ENCODE measurements at places on chromosomes 4 and X.

- peak; percentile 60 for DNase-seq
Observed at GRCh38 chrX:68433155-68433980, at the start of gene OPHN1. Gene OPHN1 (minus strand): TSS chrX:68433495. CDS start chrX:68433020, 475 bp downstream.

DNA sequence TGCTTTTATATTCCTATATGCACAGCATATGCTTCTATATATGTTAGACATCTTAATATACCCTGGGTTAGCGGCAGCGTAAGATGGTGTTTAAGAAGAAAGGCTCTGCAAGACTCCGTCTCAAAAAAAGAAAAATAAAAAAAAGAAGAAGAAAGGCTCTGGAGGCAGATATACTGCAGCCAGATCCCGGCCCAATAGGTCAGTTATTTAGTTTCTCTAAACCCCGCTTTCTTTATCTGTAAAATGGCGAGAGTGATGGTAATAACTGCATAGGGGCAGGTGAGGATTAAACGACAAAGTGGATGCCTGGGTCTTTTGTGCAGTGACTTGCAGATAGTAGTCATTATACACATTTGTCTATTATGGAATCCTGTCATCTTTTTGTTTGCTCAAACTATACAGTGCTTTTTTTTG lies 115.2 kb downstream of the NAA11 start:
- DNase-seq = no peak

GRCh38 chr4:73985528-73985852 lies 2.5 kb downstream of the PPBP start:
- no peak for DNase-seq

DNA sequence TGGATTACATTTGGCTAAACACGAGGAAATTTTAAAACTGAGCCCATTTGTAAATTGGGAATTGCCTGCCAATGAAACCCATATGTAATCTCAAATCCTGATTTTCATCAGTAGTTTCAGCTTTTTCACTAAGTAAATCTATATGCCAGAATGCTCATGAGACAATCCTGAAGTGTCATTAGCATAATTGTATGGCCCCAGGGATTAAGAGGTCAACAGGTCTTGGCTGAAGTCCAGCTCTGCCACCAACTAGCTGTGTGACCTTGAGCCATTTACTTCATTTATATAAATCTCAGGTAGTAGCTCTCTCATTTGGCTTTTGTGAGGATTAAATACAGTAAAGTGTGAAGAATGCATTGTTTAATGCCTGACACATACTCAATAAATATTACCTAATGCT lies 320.5 kb upstream of the EMCN start:
- DNase-seq = no peak

DNA sequence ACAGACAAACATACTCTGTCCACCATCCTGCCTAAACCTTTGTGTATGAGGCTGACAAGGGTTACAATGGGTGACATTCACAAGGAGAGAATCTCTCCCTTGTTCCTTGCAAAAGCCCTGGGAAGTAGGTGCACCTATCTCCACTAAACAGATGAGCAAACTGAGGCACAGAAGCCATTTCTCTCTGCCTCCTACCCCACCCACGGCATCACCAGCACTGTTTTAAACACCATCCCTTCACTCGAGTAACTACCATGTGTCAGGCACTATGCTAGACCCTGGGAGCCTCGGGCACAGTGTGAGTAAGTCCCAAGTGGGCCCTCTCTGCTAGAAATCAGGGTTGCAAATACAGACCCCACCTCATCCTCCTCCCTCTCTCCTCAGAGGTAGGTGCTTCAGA lies 899 bp downstream of the LYAR start:
- no peak for DNase-seq

DNA sequence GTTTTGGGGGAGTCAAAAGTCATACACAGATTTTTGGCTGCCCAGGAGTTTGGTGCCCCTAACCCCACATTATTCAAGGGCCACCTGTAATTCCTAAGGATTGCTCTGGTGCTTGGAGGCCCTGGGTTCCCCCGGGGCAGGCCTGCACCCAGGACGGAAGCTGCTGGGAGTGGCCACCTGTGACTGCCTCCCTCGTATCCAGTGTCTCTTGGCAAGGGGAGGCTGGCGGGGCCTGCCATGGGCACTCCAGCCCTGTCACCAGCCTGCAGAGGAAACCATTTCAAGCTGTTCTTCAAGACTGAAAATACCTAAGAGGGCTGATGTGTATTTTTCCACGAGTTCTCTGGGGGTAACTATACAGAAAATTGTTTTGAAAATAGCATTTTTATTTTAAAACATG lies 24.5 kb upstream of the GPR78 start:
- no peak for DNase-seq

- no peak for DNase-seq
Observed at GRCh38 chr4:138639018-138639741, 376.4 kb upstream of the NOCT start.

GRCh38 chr4:22897520-22898108 lies 204.9 kb downstream of the GBA3 start:
- DNase-seq = peak; percentile 33

- no peak for DNase-seq
Observed at GRCh38 chr4:71230271-71231128, 108.3 kb upstream of the SLC4A4 start.

DNA sequence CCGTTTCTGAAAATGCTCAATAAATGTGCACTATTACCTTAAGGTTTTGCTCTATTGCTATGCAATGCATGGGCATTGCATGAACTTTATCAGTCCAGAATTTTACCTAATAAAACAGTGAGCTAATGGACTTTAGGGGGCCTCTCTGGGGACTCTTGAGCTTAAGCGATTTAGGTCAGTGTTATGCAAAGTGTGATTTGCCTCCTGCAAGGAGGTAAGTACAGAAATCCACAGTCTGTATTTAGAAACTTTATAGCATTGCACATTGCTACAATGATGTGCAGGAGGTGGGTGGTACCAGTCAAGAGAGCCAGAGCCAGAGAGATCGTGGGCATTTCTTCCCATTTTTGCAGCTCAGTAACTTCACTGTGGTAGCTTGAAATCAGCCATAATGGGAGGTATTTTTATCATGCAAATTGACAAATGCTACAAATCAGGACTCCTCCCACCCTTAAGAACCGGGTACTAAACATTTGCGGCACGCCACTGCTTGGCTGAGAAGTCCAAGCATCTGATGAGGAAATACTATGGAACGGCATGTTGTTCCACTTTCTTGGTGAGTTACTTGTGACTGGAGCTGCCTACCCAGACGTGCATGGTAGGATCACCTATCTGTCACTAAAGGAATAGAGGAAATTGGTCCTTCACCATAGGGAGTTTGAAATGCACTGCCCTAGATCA lies 174.6 kb upstream of the PGRMC2 start:
- DNase-seq = no peak

DNA sequence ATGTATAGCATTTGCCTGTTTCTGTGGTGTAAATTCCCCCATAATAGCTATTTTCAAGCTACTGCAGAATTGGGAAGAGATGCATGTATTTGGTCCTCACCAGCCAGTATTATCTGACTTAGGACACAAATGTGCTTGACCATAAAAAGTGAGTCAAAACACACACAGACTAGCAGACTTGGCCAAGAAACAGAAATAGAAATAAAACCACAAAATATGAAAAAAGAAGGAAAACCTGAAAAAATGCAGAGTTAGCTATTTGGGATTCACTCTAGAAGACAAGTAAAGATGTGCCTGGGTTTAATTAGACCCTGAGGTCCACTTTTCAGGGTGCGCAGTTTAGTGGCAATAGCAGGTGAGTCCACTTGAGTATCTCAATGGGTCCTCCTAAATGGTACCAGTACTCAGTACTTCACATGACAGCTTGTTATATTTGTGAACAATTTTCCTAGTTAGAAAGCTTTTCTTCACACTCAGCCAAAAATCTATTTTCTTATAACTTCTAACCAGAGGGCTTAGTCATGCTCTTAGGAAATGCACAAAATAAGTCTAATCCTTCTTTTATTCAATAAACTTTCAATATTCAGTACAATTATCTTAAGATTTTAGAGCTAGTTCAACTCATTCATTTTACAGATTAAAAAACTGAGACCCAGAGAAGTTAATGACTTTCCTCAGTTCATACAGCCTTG lies 108.7 kb upstream of the JADE1 start:
- no peak for DNase-seq

DNA sequence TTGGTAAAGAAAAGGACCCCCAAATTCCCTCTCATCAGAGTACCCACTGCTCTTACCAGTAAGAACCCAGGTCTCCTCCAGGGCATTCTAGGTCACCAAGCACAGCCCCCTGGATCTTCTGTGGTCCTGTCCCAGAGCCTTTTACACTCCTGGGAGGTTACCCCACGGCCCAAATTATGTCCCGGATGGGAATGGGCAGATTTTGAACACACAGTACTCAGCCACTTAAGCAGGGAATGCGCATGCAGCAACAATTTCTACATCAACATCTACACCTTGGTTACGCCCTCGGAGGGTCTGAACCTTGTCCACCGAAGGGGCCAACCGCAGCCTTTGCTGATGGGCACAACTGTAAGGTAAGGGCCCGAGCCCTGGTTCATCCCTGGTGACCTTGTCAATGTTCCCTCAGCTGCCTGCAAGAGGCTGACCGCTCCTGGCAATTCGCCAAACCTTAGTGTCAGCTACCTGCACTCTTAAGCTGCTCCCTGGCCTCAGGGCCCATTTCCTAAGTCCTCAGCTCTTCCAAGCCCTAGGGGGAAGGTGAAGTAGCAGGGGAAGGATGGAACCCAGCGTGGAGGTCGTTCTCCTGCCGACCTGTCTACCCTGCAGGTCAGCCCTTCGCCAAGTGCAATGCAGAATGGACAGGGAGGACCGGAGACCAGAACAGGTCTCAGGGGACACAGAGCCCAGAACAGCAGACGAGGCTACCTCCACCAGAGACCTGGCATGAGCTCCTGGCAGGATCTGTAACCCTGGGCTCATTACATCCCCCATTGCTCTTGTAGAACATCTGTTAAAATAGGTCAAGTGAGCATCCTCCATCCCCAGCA lies 5.9 kb downstream of the TIMP1 start:
- DNase-seq = no peak

DNA sequence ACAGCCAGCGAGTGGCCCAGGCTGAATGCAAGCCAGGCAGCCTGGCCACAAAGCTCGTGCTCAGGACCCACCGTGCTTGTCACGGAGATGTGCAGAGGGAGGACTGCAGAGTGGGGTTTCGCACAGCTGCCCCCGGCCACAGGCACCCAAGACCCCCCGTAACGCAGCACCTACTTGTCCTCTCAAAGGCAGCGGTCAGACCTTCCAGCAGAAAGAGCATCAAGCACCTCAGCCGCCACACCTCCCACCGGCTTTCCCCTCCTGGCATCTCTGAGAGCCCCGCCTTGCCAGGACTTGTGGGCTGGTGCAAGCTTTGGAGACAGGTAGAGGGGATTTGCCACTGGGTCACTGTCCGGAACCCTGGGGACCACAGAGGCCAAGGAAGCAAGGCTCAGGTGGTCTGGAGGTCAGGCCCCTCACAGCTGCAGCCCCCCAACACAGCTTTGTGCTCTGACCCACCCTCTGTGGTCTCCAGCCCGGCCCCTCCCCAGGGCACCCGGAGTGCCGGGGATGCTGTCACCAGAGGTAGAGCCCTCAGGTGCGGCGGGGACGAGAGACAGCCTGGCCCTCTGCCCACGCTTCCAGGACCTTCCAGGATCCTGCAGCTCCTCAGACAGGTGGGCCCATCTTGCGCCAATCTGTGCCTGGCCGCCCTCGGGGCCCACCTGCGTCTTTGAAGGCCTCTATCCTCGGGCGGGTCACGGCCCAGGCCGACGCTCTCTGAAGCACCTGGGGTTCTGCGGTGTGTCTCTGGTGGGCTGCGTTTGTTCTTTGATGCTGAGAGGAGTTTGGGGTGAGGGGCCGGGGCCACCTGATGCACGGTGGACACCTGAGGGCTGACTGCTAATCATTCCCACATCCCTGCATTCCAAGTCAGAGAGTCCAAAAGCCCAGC lies 34.4 kb upstream of the HMX1 start:
- no peak for DNase-seq

- DNase-seq = no peak
Observed at GRCh38 chrX:130746077-130746476, 156.9 kb downstream of the ENOX2 start.

GRCh38 chrX:151830911-151831310 lies 81.8 kb upstream of the MAGEA4 start:
- DNase-seq = no peak

DNA sequence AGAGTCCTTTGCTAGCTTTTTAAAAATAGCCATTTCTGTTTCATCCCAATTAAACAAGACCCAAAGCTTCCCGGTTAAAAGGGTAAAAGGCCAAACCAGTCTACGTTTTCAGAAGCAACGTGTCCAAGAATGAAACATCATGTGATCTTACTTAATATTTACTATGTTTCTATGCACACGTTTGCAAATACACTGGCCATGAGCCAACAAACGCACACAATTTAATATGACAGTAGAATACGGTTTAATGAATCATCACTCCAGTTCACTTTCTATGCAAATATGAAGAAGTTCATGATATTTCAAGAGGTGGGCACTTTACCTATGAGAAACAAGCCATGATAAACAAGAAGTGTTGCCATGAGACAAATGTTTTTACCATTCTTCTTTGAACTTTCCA lies 4.3 kb downstream of the NR0B1 start:
- peak; percentile 55 for DNase-seq

DNA sequence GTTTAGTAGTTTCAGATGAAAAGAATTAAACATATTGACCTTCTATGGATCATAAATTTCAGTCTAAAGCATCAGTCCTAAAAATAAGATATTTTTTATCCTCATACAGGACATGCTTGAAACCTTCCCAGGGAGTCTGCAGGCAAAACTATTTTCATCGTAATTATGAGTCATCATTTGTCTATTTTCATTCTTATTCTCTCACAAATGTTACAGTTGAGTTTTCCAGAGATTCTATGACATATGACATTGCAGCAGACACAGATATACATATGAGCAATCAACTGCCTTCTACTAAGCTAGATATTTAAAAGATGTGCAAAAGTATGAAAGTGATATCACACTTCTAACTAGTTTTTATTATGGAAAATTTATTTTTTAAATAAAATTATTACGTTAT lies 398.0 kb downstream of the MAGEB5 start:
- no peak for DNase-seq

DNA sequence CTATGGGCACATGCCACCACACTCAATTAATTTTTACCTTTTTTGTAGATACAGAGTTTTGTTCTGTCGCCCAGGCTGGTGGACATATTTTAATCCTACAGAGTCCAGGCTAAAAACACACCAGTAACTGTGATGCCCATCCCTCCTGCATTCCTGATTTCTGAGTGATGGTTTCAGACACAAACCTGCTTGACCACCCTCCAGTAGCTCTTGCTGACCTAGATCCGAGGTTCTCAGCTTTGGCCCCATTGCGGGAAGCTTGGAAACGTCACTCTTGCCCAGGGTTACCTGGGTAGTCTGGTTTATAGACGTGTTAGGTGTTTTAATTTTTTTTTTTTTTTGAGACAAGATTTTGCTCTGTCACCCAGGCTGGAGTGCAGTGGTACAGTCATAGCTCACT lies 7.5 kb downstream of the CD99 start:
- no peak for DNase-seq

- no peak for DNase-seq
Observed at GRCh38 chr4:88802138-88802537, 104.5 kb upstream of the NAP1L5 start.

GRCh38 chr4:139443661-139444060 lies 10.3 kb upstream of the RAB33B start:
- no peak for DNase-seq

GRCh38 chrX:115693476-115693875 lies 132.5 kb downstream of the PLS3 start:
- DNase-seq = no peak
